NCI-H1105 treated with DMSO at 0.1 percent for 48 hours (cell line): ENCODE measurements at places on chromosomes 2 and 18.

DNA sequence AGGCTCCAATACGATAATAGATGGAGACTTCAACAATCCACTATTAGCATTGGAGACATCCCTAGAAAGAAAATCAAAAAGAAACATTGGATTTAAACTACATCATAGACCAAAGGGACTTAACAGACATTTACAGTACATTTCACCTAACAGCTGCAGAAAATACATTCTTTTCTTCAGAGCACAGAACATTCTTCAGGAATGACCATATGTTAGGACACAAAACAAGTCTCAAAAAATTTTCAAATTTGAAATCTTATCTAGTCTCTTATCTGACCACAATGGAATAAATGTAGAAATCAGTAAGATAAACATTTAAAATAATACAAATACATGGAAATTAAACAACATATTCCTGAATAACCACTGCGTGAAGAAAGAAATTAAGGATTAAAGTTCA, 68.7 kb downstream of the STRADB start:
- no peak for DNase-seq

DNA sequence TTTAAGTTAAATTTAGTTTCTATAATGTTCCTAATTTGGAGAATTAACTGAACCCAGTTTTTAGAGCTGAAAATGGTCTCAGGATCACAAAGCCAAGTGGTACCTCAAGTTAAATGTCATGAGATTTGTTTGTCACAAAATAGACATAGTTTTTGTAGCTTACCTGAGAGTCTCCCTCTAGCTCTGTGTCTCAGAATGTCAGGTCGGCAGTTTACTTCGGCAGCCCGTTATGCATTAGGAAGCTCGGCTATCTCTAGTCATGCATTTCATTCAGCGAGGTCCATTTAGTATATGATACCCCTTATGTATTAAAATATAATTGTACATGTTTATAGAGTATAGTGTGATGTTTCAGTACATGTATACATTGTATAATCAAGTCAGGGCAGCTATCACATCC, 155.6 kb downstream of the EML6 start:
- DNase-seq: no peak

DNA sequence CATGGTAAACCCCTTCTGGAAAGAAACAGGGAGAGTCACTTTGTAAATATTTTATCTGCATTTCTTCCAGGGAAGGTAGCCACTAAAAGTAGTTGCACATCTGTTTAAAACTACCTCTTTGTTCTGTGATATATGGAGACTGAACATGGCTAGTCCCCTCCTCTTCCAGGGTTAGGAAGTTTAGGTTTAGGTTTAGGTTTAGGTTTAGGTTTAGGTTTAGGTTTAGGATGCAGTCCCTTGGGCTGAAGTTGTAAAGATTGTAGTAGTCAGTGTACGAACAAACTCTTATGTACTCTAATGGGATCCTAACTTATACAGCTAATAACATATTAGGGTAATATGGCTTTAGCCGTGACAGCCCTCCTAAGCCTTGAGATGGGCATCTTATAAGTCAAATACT, 880.2 kb upstream of the TMEFF2 start:
- no peak for DNase-seq

DNA sequence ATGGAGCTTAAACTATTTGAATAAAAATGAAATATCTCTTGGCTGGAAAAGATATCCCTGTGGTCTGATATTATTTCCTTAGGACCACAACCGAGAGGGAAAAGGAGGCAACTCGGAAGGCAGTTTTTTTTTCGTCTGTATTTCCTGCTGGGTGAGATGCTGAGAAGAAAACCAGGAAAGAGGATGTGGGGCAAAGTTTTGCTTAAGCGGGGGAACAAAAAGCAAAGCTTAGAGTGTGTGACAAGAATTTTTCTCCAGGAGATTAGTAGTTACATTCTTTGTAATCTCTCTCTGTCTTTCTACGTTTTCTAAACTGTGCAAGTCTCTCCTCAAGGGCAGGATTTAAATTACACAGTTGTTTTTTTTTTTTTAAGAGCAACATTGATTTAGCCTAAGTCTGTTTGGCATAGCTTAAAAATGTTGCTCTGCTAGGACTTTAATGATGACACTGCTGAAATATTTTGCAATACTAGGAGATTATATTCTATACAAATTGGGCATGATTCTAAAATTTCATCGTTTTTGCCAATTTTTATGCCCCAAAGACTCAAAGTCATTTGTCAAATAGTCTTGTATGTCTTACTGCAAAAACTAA, 258.5 kb downstream of the KCNS3 start:
- no peak for DNase-seq

- no peak for DNase-seq
These were observed 78.0 kb upstream of the TANC1 start for GRCh38 chr2:158890296-158890905.

- no peak for DNase-seq
These were observed 435.6 kb upstream of the GYPC start for GRCh38 chr2:126220331-126220730.

DNA sequence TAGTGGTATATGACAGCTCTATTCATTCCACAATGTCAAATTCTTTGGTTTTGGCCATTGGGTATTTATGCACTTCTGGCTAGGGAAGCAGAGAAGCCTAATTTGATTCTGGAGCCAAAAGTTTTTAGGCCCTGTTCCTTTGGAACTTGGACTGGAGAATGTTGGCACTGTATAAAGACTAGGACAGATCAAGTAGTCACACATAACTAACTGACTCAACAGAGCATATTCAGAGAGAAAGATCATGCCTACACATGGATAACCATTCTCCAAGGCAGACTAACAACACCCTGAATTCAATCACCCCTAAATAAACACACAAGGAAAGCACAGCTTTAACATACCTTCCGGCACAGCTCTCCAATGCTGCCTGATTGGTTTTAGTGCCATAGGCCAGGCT, 62.9 kb downstream of the ARHGAP15 start:
- no peak for DNase-seq

- no peak for DNase-seq
These were observed 81.5 kb downstream of the CHRNA1 start for GRCh38 chr2:174682578-174683391.

DNA sequence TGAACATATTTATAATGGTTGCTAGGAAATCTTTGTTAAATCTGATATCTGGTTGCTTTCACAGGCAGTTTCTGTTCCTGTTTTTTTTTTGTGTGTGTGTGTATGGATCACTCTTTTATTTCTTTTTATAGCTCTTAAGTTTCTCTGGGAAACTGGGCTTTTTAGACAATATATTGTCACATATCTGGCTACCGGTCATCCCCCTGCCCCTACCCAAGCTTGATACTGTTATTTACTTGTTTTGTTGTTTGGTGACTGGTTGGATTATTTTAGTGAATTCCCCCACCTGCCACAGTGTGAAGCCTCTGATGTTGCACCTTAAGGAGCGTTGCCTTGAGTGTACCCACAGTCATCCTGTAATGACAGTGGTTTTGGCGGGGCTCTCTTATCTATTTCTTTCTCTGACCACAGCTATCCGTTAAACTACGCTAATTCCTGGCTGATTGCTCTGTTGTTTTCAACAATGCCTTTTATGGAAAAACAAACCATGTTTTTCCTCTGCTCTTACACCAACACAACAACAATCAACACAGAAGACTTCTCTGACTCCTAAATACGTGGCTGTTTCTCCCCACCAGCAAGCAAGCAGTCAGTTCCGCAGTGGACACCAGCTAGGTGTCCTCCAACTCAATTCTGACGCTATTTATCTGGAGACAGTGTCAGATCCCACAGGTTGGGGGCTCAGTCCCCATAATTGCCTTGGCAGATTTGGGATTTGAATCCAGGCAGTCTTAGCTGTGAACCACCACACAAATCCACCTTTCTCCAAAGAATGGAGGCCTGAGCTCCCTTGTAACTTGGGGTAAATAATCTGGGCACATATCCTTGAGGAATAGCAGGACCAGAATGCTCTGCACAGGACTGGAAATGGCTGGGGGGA, 10.9 kb downstream of the GNLY start:
- no peak for DNase-seq
